HS-5 (cell line): ENCODE measurements at places on chromosomes 3 and 15.

DNA sequence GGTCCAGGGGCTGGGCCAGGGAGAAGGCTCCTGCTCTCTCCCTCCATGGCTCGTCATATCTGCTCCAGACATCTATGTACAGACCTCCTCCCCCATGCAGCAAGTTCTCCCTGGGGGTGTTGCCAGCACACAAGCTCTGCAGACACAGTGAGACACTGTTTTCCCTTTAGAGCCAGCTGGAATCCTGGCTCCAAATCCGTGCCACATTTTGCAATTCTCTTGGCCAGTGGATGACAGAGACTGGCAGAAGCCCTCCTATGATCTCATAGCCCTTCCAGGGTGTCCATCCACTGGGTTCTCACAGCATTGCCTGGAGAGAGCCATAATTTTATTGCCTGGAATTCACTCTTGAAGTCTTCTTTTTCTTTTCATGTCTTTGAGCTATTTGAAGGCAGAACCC is 203.9 kb downstream of the TLE3 start:
- DNase-seq, result no peak

- DNase-seq, result no peak
These were observed 17.9 kb downstream of the CDAN1 start for GRCh38 chr15:42719043-42719442.

DNA sequence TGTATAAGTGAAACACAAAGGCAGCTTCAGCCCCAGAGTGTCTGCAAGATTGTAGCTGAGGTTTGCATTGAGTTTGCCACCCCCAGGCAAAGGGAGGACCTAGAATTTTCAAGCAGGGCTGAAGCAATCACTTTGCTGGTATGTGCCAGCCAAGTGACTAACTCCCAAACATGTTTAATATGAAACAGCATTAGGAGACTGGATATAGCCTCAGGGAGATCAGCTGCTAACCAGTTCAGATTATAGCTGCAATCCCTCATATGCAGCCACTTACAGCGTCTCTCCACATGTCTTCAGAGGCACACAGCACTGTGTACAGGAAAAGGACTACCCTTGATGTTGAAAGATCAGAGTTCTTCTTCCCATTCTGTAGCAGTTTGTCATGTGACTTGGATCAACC is 38.4 kb upstream of the PPP2R3A start:
- peak; percentile 29 for DNase-seq

DNA sequence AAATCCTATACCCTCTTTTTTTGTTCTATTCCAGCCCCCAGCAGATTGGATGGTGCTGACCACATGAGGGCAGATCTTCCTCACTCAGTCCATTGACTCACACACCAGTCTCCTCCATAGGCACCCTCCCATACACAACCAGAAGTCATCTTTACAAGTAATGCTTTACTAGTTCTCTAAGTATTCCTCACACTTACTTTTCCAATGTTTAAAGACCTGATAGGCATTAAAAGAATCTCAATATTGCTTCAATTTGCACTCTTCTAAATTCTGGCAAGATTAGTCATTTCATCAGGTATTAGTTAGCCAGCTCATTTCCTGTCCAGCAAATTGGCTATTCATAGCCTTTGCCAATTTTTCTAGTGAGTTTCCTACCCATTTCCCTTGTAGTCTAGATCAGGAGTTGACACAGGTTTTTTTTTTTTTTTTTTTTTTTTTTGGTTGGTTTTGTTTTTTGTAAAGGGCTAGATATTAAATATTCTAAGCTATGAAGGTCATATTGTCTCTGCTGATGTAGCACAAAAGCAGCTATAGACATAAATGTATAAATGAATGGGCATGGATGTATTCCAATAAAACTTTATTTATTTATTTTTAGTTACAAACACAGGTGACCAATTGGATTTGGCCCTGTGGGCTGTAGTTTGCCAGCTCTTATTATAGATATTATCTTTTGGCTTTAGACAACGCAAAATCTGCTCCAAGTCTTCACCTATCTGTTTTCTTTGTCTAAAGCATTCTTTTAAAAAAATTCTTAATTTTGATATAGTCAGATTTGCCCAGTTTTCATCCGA is 76.1 kb downstream of the ABHD5 start:
- DNase-seq, result peak; percentile 92

DNA sequence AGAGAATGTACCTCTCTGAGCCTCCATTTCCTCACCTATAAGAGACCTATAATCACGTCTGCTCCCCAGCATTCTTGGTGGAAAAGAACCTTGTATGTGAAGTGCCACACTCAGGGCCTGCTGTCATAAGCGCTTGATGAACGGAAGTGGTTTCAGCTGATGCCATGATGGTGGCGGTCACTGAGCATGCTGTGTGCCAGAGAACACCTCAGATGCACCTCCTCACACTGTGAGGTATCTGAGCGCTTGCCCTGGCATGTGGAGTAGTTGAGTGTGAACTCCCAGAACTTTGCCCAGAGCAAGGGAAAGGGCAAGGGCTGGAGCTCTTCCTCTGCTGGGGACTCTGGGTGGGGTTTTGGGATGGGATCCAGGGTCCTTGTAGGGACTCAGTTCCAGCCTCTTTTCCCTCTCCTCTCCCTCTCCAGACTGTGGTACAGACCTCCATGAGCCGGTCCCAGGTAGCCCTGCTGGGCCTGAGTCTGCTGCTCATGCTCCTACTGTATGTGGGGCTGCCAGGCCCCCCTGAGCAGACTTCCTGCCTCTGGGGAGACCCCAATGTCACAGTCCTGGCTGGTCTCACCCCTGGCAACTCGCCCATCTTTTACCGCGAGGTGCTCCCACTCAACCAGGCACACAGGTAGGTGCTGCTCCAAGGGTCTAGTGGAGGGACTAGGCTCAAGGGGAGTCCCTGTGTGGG is 2.7 kb downstream of the ABHD14A start:
- DNase-seq, result no peak

DNA sequence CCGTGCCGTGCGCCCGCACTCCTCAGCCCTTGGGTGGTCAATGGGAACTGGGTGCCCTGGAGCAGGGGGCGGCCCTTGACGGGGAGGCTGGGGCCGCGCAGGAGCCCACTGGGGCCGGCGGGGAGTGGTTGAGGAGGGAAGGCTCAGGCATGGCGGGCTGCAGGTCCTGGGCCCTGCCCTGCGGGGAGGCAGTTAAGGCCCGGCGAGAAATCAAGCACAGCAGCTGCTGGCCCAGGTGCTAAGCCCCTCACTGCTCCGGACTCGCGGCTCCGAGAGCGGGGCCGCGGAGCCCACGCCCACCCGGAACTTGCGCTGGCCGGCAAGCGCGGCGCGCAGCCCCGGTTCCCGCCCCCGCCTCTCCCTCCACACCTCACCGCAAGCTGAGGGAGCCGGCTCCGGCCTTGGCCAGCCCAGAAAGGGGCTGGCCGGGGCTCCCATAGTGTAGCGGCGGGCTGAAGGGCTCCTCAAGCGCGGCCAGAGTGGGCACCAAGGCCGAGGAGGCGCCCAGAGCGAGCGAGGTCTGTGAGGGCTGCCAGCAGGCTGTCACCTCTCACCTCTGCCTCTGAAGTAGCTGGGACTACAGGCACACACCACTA is 7.8 kb downstream of the GP9 start:
- DNase-seq, result no peak

DNA sequence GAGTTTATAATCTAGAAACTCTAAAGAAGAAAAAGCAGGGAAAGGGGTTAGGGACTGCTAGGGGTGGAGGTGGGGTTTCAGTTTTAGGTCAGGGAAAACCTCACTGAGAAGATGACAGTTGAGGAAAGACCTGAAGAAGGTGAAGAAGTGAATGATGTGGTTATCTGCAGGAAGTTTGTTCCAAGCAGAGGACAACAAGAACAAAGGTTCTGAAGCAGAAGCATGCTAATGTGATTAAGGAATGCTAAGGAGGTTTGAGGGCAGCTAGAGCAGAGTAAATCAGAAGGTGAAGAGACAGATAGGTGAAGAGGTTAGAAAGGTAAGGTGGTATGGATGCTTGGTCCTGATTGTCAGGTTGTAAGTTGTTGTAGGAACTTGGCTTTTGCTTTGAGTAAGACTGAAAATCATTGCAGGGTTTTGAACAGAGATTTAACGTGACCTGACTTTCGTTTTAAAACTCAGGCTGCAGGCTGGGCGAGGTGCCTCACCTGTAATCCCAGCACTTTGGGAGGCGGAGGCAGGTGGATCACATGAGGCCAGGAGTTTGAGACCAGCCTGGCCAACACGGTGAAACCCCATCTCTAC is 8.6 kb downstream of the OXSR1 start:
- no peak for DNase-seq

DNA sequence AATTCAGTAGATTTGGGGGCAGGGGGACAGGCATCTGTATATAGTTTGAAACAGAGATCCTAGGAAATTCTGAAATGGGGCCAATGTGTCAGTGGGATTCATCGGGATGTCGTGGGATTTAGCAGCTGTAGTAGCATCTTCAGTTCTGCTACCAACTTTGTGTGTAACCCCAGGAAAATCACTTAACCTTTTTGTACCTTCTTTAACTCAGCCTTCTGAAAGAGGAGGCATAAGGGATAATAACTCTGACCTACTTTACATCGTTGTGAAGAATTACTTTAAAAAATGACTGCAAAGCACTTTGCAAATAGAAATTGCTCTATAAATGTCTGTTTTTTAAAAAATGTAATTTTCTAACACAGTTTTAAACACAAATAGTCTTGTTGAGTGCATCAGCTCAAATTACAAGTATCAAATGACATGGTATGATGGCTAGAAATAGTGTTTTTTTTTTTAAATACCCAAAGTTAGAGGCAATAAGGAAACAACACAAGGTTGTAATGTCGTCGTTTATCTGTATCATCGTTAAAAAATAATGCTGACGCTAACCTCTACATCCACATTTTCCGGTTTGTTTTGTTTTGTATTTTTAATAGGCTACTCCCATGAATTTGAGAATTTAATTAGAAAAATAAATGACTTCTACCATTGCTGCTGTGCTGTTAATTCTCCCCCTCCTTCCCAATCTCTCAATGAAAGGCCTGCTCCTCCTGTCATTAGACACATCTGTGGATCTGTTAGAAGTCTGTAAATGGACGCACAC is 338.5 kb downstream of the PTPRG start:
- DNase-seq, result no peak

GRCh38 chr15:67504056-67504455 is 16.9 kb upstream of the C15orf61 start:
- no peak for DNase-seq

DNA sequence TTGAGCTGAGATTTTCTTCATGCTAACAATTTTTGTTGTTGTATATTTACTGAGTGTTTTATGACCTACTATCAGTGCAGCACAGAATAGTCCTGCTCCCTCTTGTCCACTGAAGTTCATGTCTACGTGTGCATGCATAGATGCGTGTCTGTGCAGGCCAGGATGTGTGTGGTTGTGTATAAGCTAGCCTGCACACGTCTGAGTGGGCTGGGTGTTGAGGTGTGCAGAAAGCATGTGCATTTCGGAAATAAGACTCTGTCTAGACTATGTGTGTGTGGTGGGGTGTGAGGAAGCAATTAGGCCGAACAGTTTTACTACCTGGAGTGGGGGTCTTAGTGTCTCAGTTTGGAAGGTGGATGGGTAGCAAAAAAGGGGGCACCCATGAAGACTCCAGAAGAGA is 39.2 kb downstream of the ATP2B2 start:
- DNase-seq, result no peak

GRCh38 chr3:177185035-177185574 is 12.2 kb downstream of the TBL1XR1 start:
- DNase-seq, result no peak

GRCh38 chr3:30467596-30468238 is 138.7 kb upstream of the TGFBR2 start:
- no peak for DNase-seq

DNA sequence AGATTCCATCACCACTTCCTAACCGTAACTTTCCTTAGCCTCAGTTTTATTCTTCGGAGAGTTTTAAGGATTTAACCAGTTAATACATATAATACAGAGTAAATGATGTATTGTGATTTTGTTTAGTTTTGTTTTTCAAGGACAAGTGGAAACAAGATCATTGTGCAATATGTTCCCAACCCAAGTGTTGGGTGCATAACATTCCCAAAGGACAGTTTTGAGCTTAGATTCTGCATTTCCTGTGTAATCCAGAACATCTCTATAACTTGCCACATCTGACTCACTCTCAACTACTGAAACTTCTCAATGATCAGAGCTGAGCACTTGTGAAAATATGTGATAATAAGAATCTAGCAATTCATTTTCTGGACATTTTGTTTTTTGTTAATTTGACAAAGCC is 466.1 kb upstream of the PPP2R3A start:
- no peak for DNase-seq

DNA sequence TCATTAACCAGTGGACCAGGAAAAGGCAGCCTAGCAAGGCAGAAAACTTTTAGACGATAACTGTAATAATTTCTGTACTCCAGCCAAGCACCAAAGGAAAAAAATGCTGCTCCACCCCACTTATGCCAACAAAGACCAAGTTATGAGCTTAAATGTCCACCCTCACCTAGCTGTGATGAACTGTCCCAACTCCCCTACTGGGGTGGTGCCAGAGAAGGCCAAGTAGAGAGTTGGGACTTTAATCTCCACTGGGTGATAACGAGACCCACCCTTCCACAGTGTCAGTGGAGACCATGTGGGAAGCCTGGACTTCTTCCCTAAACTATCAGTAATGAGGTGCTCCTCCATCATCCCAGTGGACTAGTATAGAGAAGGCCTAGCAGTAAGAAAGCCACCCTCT is 33.8 kb upstream of the COPB2 start:
- DNase-seq, result no peak

GRCh38 chr3:34078418-34078817 is 280.0 kb downstream of the PDCD6IP start:
- no peak for DNase-seq

DNA sequence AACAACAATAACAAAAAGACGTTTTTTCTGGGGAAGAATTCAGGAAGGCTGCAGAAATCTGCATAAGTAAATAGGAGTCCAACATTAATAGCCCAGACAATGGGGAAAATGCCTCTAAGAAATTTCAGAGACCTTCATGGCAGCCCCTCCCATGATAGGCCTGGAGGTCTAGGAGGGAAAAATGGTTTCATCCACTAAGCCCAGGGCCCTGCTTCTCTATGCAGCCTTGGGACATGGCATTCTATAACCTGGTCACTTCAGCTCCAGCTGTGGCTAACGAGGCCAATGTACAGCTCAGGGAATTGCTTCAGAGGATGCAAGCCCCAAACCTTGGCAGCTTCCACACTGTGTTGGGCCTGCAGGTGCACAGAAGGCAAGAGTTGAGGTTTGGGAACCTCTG is 125.6 kb upstream of the GMNC start:
- DNase-seq, result no peak

DNA sequence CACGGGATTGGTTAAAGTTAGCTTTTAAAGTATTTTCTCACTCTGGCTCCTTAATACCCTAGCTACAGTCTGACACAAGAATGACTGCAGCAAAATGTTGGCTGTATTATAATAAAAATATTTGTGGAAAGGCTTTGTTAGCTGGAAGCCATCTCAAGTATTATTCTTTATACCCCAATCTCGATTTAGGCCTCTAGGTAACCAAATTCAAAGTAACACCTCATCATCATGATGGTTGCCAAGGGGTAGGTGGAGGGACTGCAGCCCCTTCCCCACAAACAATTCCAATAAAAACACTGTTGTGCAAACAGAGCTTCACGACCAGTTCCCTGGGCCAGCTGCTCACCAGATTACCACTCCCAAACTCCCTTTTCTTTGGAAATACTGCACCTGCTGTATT is 759 bp upstream of the GMPS start:
- DNase-seq, result no peak
